ENCODE measurements at places on chromosomes 2 and 18.

DNA sequence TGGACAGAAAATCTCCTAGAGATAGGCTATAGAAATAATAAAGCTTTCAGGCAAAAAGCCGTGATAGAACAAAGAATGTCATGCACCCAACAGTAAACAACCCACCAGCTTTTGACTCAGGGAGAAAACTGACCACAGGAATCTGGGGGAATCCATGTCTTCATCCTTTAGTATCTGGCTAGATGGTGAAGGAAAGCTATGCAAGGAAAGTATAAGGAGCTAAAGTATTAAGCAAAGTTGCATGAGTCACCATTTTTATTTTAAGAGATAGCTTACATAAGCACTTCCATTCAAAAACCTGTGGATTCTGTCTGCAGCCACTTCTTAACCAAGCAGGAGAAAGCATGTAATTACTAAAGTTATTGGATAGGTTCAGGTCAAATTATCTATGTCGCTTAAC lies 363.8 kb downstream of the LRP1B start:
- DNase-seq, result no peak

GRCh38 chr2:208042450-208042849 lies 17.1 kb upstream of the PLEKHM3 start:
- DNase-seq, result no peak

DNA sequence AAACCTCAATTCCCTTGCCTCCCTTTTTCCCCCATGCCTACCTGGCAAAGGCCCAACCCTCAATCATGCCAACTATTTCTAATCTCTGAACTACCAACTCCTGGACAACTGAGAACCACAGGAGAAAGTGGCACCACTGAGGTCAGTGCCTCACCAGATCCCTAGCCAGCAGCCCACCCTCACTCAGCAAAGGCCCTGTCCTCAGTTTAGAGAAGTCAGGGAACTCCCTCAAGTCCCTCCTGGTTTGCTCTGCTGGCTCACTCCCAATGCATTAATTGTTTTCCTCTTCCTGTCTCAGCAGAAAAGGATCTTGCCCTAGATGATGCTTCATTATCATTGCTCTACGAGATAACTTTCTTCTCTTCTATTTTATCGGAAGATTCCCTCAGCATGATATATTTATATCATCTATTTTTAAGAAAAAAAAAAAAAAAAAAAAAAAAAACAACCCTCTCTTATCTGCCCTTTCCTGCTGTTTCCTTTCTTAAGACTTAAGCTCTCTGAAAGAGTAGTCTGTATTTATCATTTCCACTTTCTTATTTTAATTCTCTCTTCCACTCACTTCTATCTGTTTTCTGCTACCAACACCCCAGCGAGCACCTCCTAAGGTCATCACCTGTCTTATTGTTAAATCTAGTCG lies 22.7 kb upstream of the ZBTB14 start:
- no peak for DNase-seq

GRCh38 chr2:2116657-2117056 lies 214.4 kb downstream of the MYT1L start:
- no peak for DNase-seq

DNA sequence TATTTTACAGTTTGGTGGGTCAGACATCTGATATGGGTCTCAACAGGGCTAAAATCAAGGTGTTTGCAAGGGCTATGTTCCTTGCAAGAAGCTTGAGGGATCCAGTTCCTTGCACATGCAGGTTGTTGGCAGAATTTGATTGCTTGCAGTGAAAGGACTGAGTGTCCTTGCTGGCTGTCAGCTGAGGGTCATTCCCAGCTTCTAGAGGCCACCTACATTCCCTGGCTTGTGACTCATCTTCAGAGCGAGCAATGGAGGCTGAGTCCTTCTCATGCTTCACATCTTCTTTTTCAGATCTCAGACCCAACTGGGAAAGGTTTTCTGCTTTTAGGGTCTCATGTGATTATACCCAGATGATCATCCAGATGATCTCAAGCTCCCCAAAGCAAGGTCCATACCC lies 12.4 kb downstream of the MEX3C start:
- no peak for DNase-seq

DNA sequence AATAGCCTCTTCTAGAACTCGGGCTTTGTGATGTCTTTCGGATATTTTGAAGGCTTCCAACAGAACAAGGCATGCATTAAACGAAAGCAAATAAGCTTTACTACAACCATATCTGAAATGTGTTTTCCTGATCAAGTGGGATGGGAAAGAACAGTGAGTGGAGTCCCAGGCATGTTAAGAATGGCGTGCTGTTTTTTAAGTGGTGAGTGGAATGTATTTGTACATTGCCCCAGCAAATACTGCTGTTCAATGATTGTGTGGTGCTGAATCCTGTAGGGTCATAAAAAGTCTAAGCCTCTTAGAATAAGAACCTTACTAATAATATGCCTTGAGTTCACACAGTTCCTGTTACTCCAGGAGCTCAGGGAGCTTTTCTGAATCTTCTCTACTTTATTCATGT lies 52.5 kb downstream of the POMC start:
- DNase-seq, result no peak

DNA sequence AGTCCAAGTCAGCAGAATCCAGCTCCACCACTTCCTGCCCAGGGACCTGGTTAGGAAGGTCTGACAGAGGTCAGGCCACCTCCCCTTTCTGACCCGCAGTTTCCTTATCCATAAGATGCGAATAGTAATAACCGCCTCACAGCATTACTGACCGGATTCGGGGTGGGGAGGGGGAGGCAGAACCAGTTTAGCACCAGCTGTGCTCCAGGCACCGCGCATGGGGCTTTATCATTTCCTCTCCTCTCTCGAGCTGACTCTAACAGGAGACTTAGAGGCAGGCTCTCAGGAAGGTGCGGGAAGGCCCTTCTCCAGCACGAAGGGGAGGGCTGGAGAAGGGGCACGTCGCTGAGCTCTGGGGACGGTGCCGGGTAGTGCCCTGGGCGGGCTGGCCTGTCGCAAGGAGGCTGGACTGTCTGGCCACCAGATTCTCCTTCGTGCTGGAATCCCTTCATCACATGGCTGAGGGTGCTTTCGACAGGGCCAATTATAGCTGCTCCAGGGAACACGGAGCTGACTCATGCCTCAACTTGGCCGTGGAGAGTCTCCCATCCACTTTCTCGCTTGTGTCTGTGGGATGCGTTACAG lies 5.7 kb downstream of the EHD3 start:
- DNase-seq, result no peak

GRCh38 chr2:20645301-20645701 lies 5.6 kb downstream of the HS1BP3 start:
- no peak for DNase-seq

DNA sequence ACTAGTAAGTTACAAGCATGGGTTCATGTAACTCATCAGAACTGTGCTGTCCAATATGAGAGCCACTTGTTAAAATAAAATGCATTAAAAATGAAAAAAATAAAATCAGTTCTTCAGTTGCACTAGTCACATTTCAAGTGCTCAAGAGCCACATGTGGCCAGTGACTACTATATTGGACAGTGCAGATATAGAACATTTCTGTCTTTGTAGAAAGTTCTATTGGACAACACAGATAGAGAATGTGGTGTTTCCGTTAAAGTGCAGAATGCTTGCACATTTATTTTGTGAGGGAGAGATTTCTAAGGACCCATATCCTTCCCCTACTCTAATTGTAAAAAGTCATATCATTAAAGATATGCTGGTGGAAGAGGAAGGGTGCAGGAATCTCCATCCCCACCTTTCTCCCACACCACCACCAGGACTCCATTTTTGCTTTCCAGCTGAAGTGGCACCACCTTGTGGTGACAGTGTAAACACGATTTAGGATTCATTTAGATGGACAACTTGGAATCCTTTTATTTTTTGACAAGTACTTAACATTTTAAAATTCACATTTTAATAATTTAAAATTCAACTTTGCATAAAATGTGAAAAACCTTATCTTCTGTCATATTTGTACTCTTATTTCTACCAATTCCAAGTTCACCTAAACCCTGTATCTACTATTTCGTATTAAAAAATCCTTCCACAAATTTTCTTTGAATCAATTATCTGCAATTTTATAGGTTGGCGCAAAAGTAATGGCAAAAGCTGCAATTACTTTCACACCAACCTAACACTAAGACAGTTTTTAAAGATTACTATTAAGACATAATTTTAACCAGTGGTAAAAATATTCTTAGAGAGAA lies 9.4 kb upstream of the CD302 start:
- DNase-seq, result peak; percentile 59

- no peak for DNase-seq
Observed at GRCh38 chr18:31273812-31274527, 44.0 kb upstream of the DSG1 start.

- no peak for DNase-seq
Observed at GRCh38 chr18:72444798-72445155, 99.4 kb downstream of the CBLN2 start.

DNA sequence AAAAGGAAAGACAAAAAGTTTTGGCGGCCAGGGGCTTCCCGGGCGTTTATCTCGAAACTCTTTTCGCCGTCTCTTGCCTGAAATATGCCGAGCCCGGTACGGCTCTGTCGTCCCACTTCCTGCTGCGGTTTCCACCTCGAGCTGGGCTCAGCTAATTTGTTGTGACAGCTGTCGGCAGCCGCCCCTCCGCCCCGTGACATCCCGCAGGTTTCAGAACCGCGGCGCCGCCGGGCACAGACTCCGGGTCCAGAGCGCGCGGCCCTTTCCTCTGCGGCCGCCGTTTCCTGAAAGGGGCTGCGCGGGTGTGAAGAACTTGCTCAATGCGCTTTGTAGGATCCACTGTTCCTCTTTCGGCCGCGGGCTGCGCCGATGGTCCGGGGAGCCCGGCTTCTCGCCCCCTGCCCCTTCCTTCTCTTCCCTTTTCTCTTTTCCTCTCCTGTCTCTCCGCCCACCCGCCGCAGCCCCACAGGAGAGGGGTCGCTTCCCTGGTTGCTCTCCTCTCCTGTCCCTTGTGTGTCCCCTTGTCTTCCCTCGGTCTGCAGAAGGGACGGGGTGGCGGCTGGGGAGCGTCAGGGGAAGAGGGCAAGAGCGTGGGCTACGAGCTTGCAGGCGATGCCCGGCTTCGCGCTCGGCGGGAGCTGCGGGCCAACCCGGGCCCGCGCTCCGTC lies 648 bp downstream of the ARID5A start:
- peak; percentile 48 for DNase-seq

- no peak for DNase-seq
Observed at GRCh38 chr2:191296083-191297006, 51.1 kb downstream of the MYO1B start.

GRCh38 chr2:53729143-53729762 lies 38.4 kb upstream of the CHAC2 start:
- peak; percentile 16 for DNase-seq

DNA sequence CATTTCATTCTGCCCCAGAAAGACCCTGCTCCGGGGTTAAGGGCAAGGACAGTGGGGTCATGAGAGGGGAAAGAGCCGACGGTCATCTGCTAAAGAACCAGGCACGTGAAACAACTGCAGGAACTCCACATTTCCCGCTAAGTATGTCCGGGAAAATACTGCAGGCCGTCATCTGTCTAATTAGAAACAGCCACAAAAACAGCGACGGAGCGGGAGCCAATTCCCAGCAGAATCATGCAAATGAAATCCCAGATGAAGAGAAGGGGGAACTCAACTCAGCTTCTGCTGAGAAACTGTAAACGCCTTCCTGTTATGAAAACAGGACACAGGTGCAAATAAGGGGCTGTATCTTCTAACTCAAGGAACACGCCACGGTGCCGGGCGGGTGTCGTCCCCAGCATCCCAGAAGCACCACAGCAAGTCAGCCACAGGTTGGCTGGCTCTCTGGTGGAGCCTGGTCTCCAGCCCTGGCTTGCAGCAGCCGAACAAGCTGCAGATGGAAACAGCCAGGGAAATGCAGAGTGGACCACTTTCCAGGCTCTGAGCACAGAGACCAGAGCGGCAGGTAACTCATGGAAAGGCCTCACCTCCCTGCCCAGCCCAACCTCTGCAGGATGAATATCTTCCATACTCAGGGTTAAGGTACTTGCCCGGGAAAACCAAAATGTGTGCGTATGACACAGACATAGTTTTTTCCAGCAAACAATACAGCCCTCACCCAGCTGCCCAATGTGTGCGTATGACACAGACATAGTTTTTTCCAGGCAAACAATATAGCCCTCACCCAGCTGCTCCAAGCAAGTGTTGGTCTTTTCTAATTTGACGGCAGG lies 28.9 kb downstream of the PXDN start:
- peak; percentile 55 for DNase-seq

GRCh38 chr2:190948671-190949070 lies 65.3 kb downstream of the STAT1 start:
- no peak for DNase-seq

DNA sequence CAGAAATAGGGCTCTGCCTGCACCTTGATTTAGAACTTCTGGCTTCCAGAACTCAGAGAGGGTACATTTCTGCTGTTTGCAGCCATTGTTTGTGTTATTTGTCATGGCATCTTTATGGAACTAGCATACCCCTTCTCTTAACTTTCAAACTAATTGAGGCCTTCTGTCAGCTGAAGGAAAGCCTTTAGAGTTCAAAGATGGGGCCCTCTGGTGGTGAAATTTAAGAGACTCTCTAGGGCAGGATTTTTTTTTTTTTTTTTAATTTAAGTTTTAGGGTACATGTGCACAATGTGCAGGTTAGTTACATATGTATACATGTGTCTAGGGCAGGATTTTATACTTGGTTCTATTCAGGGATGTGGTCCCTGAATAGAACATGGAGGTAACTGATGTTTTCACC lies 260.6 kb upstream of the LINC00305 start:
- no peak for DNase-seq

- DNase-seq, result no peak
Observed at GRCh38 chr2:206452750-206453149, 9.4 kb downstream of the ADAM23 start.

- DNase-seq, result no peak
Observed at GRCh38 chr2:30641765-30642345, 165.4 kb downstream of the CAPN13 start.

- DNase-seq, result no peak
Observed at GRCh38 chr2:88852753-88853402, 161.4 kb downstream of the RPIA start.

DNA sequence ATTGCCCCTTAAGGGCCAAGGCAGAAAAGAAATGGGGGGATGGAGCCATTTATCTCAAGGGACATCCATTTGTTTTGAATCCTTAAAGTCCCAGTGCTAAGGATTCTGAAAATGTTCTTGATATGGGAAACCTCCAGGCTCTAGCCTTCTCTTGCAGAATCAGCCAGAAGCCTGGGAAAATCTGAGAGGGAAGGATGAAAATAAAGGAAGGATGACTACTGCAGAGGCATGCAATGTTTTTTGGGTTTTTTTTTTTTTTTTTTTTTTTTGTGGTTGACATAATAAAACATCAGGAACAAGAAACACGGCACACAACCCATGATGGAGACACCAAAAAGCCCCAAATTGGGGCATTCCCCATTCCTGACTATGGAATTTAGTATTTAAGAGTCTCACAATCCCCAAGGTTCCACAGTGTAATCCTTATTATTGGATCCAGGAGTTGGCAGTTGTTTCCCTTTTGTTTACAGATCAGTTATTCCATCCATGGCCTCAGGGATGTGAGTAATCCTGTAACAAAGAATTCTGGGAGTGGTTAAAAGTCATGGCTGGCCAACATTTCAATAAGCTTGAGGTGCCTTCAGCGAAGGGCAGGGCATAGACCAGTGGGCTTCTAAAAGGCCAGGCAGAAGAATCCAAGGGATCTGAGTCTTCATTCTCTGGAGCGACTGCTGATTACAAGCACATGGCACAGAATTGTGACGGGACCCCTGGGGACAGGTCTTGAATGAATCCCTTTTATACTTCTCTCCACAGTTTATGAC lies 337.5 kb downstream of the GULP1 start:
- DNase-seq, result no peak

- no peak for DNase-seq
Observed at GRCh38 chr2:102111823-102112222, 30.7 kb upstream of the IL1R1 start.

- peak; percentile 90 for DNase-seq
Observed at GRCh38 chr2:26330114-26330549, 15.8 kb upstream of the SELENOI start.

- no peak for DNase-seq
Observed at GRCh38 chr2:217008794-217009193, 148.9 kb upstream of the TNP1 start.
